Stimulated activated CD8-positive, alpha-beta memory T cell treated with anti-CD3 and anti-CD28 coated beads, Interleukin-2, amount 100 ng/mL, for 1 hour (primary cell): ENCODE measurements at places on chromosomes 2 and 18.
A peak's percentile ranks its signal among the peaks of the same experiment; 100 is the strongest.

- DNase-seq, result no peak
Observed at GRCh38 chr2:177124371-177124770, 88.2 kb upstream of the HNRNPA3 start.

GRCh38 chr2:1489486-1489885, 76.2 kb downstream of the TPO start:
- no peak for DNase-seq

DNA sequence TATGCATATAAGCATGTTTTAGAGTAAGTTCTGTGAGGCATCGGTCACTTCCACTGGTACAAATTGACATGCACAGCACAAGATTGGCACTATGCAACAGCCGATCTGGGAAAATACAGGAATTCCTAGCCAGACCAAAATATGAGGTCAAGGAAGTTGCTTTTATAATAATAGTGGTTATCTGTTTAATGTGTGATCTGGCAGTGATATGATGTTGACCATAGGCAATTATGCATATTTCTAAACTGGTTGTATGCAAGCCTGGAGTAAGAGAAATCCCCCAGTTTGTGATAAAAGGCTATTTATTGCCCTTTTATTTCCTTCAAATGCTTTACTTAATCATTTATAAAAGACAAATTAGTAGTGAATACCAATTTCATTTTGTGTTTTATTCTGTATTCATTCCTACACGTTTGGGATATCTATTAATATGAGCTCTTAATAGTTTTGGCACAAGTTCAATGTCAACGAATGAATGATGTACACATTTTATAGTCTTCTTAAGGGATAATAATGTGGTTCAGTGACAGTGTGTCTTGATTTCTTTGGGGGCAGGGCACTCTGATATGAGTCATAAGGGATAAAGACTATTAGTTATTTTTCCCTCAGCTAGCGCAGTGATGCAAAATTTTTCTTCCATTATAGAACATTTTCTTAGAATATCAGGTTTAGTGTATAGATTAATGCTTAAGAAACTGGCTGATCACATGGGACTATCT, 34.7 kb upstream of the ZEB2 start:
- no peak for DNase-seq

- no peak for DNase-seq
Observed at GRCh38 chr18:79186649-79187048, 117.5 kb downstream of the ATP9B start.

- no peak for DNase-seq
Observed at GRCh38 chr2:167157523-167157922, 269.2 kb downstream of the XIRP2 start.

- DNase-seq, result no peak
Observed at GRCh38 chr2:182019731-182020130, 34.1 kb downstream of the PPP1R1C start.

DNA sequence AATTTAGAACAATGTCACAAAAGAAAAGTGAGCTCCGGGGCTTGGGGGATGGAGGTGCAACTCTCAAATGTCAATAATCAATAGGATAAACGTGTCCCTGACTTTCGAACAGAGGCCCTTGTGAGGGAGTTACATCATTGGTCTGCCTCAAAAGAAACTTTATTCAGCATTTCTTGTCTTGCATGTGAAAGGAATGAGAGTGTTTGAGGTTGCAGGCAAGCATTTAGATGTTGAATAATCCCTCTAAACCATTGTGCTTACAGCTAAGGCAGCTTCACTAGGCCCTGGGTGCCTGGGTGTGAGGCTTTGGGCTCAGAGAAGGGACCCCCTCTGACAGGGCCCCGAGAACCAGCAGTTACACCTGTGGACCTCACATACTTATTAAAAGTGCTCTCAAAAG, 28.6 kb upstream of the FHL2 start:
- DNase-seq, result no peak

- no peak for DNase-seq
Observed at GRCh38 chr18:58144106-58144505, 100.1 kb downstream of the NEDD4L start.

DNA sequence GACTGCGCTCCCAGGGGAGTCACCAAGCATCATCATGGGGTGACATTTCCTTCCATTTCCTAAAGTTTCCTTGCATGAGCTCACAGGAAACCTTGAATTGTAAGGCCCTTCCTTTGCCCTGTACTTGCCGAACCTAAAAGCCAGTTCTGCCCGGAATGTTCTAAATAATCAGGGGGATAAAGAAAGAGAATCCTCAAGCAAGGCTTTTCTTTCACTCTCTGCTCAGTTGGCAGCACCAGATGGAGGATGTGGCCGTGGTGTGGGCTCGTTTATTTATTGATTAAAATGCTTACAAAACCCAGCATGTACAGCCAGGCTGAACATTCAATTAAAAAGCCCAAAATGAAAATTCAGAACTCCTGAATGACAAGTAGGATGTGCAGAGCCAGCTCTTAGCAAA, 170.5 kb downstream of the SH3RF3 start:
- no peak for DNase-seq

- DNase-seq, result peak; percentile 51
Observed at GRCh38 chr2:70647873-70648481, 94.4 kb upstream of the TGFA start.

DNA sequence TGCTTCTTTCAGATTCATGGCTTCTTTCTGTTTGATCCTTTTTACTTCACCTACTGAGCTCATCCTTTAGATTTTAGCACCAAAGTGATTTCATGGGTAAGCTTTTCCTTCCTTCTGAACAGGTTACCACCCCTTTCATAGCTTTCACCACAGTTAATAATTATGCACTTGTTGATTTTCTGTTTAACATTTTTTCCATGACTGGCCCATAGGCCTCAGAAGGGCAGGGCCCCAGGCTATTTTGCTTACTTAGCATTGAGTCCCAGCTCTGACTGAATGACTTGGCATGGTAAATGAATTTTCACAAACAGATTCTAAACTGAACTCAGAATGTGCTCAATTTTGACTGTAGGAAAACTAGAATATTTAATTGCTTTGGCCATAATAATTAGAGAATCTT, 177.0 kb downstream of the GCA start:
- no peak for DNase-seq

- DNase-seq, result no peak
Observed at GRCh38 chr2:215698566-215698965, 262.7 kb upstream of the FN1 start.

DNA sequence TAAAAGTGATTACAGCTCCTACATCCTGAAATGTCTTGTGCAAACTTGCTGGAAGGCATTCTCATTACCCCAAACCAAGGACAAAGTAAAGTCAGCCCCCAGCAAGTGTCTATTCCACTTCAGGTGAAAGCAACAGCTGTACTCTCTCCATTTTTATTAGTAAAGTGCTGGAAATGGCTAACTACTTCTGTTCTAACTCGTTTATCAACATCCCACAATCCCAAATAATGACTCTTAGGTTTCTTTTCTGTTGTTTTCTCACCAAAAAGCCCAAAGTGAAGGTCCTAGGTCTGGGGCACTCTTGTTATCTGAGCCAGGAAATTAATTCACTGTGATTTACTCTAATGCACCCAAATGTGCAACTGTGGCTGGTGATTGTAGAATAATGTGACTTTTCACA, 105.7 kb downstream of the LRRC30 start:
- DNase-seq, result no peak

- no peak for DNase-seq
Observed at GRCh38 chr18:50721451-50722120, 98.2 kb downstream of the MRO start.
